ENCODE measurements at places on chromosomes 6 and 20. TPM values are rescaled to one million over a fixed set of nuclear protein-coding genes. Genes with fewer than 3 reads are reported as not detected.
A peak's percentile ranks its signal among the peaks of the same experiment; 100 is the strongest.

Gene NCOA5
- 23.0 TPM for total RNA-seq

Gene STX11
- 9.3 TPM for total RNA-seq

Gene PLEKHG1
- total RNA-seq = 30.7 TPM

Gene GMNN
- 19.9 TPM for total RNA-seq

Gene PTGIS
- 34.1 TPM for total RNA-seq

Gene LPIN3
- 38.6 TPM for total RNA-seq

Gene RHAG
- total RNA-seq = 0.19 TPM

Gene FOXF2
- total RNA-seq = 5.7 TPM

Gene CAP2
- 2.5 TPM for total RNA-seq

DNA sequence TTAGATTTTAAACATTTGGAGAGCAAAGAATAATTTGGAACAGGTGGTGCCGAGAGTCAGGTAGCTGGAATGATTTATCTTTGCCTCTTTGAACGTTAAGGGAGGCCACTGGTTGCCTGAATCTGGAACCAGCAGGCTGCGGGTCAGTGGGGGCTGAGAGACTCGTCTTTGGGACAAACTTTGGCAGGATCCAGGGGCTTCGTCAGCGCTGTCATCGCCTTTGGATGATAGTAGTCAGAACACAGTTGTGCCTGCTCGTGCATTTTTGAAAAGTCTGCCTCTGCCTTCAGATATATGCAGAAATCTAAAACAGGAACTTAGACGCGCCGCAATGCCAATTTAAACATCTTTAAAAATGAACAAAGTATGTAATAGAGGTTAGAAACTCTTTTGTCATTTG is 5.0 kb downstream of the EYA2 start:
- no peak for DNase-seq
- no peaks in the 10 kb centered on the region for H3K27me3 ChIP-seq
- H3K4me3 ChIP-seq = no peak overlapping the region

- H3K4me1 ChIP-seq = no peaks in the 10 kb centered on the region
- DNase-seq = no peak
- no peaks in the 10 kb centered on the region for H3K36me3 ChIP-seq
- peaks cover 4% of the 10 kb centered on the region for H3K27me3 ChIP-seq
- H3K4me3 ChIP-seq = no peak overlapping the region
Observed at GRCh38 chr20:24501764-24502556, 32.5 kb downstream of the SYNDIG1 start.

DNA sequence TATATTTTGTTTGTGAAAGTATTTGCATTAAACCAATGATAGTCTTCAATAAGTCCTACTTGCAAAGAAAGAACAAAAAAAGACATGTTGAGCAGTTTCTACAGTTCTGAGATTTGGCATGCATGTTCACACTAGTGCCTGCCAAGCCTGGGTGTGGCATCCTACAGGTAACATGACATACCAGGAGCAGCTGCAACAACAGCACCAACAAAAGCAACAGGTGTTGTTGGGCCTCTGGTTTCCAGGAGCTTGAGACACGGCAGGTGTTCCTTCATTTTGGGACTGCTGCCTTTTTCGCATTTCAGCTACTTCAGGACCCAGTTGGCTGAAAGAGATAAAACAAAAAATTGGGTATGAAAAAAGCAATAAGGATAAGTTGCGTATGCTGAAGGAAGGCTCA is 41.2 kb upstream of the MTRF1L start:
- no peak overlapping the region for H3K27ac ChIP-seq
- no peaks in the 10 kb centered on the region for H3K36me3 ChIP-seq
- DNase-seq = no peak
- no peak overlapping the region for H3K4me3 ChIP-seq
- H3K27me3 ChIP-seq = no peaks in the 10 kb centered on the region

DNA sequence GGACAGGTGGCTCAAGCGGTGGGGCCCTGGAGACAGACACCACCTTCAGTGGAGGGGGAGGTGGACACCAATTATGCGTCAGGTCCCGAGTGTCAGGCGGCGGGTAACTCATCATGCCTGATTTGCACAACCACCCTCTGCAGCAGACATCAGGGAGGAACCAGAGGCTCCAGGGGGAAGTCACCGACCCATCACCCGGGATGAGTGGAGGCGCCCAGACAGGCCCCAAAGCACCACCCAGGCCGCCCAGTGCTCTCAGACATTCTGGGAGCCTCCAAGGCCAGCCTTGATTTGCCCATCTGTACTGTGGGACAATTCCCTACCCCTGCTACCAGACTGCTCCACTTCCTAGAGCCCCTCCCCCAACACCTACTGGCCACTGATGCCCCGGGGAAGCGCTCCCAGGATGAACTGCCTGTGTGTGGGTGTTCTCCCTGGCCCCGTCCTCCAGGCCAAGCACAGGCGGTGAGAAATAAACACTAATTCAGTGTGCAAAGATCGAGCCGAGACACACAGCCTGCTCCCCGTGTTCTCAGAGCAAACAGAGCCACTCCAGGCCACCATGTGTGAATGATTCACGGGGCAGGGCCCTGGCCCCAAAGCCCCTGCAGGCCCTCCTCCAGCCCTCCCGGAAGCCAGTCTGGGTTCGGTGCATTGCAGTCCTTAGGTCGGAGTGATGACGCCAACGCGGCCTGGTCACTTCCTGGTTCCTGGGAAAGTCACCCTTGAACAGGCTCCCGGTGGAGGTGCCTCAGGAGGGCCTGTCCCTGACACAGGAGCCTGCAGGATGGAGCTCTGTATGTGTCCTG is 107.2 kb downstream of the ASXL1 start:
- peak overlapping the region; percentile 64 for H3K27ac ChIP-seq
- no peak for DNase-seq
- no peak overlapping the region for H3K4me3 ChIP-seq
- H3K36me3 ChIP-seq = no peaks in the 10 kb centered on the region

DNA sequence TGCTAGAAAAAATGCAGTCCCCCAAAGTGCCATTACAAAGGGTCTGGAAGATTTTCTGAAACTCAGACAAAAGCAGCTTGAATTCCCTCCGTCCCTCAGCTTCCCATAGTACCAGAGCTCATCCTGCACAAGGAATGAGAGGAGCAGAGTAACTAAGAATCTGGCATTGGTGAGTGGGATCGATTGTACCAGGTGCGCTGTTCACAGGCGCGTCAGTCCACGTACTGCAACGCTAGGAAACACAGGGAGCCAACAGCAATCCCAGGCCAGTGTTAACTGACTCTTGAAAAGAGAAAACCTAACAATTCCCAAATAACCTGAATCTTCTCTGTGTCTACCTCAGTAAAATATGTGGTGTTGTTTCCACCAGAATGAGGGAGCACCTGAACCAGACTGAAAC is 77.9 kb downstream of the GCNT2 start:
- no peaks in the 10 kb centered on the region for H3K36me3 ChIP-seq
- no peak overlapping the region for H3K27ac ChIP-seq

- peaks cover 64% of the 10 kb centered on the region for H3K27me3 ChIP-seq
- no peaks in the 10 kb centered on the region for H3K36me3 ChIP-seq
Observed at GRCh38 chr20:44765701-44766347, 20.2 kb downstream of the KCNK15 start.

DNA sequence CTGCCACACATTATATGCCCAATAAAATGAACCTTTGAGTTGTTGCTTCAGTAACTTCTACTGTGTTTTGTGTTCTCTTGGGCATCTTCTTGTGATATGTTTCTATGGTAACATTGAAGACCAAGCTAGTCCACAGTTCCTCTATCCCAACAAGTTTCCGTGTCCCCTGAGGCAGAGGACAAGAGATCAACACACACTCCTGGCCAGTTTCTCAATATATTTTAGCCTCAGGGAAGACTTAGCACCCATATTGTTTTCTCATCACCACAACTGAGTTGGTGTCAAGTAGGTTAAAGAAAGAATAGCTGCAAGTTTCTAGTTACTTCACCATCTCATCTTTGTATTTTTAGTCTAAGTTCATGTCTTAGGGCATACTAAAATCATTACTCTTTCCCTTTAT is 277.5 kb downstream of the UST start:
- DNase-seq = no peak
- no peaks in the 10 kb centered on the region for H3K4me1 ChIP-seq
- H3K4me3 ChIP-seq = no peak overlapping the region
- H3K27ac ChIP-seq = no peak overlapping the region
- no peaks in the 10 kb centered on the region for H3K36me3 ChIP-seq
- no peaks in the 10 kb centered on the region for H3K27me3 ChIP-seq

DNA sequence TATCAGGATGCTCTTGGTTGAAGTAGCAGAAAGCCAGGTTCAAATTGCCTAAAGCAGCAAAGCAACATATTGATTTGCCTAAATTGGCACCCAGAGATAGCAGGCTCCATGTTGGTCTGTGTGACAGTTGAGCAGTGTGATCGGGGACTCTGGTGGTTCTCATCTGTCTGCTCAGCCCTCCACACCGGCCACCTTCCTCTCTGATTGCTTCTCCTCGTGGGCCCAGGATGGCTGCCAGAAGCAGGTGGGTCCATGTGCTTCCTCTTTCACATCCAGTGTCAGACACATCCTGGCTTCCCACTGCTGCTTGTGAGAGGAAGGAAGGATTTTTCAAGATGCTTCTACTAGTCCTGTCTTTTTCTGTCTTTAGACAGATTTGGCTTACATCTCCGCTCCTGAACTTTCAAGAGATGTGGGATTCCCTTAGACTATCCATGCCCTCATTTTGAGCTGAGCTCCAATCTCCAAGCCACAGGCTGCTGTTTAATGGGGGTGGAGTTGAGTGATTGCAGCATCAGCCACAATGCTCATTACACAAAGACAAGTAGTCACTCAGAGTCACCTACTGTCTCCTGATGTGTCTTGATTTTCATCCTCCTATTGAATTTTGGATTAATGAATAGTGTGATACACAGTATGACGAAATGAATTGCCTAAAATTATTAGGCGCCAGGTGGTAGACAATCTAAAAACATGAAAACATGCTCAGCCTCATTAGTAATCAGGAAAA is 122.2 kb downstream of the ZDHHC14 start:
- H3K27ac ChIP-seq = no peak overlapping the region
- no peaks in the 10 kb centered on the region for H3K4me1 ChIP-seq
- H3K27me3 ChIP-seq = no peaks in the 10 kb centered on the region
- no peaks in the 10 kb centered on the region for H3K36me3 ChIP-seq
- DNase-seq = no peak

GRCh38 chr20:24701668-24702067 is 232.2 kb downstream of the SYNDIG1 start:
- H3K27ac ChIP-seq = no peak overlapping the region
- no peaks in the 10 kb centered on the region for H3K27me3 ChIP-seq
- H3K4me3 ChIP-seq = no peak overlapping the region
- no peaks in the 10 kb centered on the region for H3K36me3 ChIP-seq
- H3K4me1 ChIP-seq = no peaks in the 10 kb centered on the region

DNA sequence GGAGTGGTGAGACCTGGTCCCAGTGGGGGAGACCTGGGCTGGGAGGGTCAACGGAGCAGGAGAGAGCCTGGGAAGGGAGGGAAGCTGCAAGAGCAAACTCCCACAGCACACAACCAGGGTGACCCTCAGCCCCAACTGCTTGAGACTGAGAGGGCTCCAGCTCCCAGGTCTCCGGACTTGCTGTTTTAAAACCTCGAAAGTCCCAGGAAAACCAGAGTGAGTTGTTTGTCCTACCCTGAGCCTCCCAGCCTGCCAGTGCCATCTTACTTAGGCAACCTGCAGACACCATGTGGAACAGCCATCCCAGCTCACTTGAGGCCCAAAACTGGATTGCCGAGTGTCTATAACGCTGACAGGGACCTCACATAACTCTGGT is 4.8 kb upstream of the NTSR1 start:
- H3K27ac ChIP-seq = no peak overlapping the region
- no peak for DNase-seq
- H3K4me3 ChIP-seq = no peak overlapping the region

GRCh38 chr6:168318090-168318489 is 1.5 kb downstream of the DACT2 start:
- peak overlapping the region; percentile 64 for H3K27ac ChIP-seq
- no peaks in the 10 kb centered on the region for H3K27me3 ChIP-seq
- H3K36me3 ChIP-seq = no peaks in the 10 kb centered on the region
- peaks cover 16% of the 10 kb centered on the region for H3K4me1 ChIP-seq

- H3K36me3 ChIP-seq = no peaks in the 10 kb centered on the region
- H3K27me3 ChIP-seq = peaks cover 74% of the 10 kb centered on the region
- no peak for DNase-seq
- no peak overlapping the region for H3K27ac ChIP-seq
- no peaks in the 10 kb centered on the region for H3K4me1 ChIP-seq
Observed at GRCh38 chr20:59413326-59413865, 113.0 kb downstream of the EDN3 start.

GRCh38 chr20:3014179-3014578 is 29.2 kb upstream of the GNRH2 start:
- no peak overlapping the region for H3K27ac ChIP-seq
- H3K4me1 ChIP-seq = no peaks in the 10 kb centered on the region
- H3K36me3 ChIP-seq = peaks cover 5% of the 10 kb centered on the region
- no peak for DNase-seq
- no peaks in the 10 kb centered on the region for H3K27me3 ChIP-seq

GRCh38 chr6:158680481-158680880 is 30.6 kb downstream of the SYTL3 start:
- H3K27me3 ChIP-seq = no peaks in the 10 kb centered on the region
- H3K36me3 ChIP-seq = no peaks in the 10 kb centered on the region
- no peak overlapping the region for H3K27ac ChIP-seq
- peaks cover 13% of the 10 kb centered on the region for H3K4me1 ChIP-seq
- DNase-seq = no peak

DNA sequence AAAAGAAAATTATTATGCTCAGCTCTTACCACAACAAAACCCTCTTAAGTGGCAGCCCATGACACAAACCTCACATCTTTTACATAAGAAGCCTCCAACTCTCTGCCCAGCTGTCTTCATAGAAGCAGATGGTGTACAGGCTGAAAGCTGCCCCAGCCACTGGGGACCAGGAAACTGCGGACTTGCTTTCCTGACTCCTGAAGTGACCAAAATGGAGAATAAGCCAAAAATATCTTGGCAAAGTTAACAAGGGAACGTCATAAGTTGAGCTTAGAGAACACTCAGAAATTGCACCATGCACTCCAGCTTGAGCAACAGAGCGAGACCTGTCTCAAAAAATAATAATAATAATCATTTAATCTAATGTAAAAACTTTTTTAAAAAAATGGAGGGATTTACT is 160.3 kb upstream of the CDYL start:
- no peak for DNase-seq
- H3K27me3 ChIP-seq = no peaks in the 10 kb centered on the region
- peaks cover 18% of the 10 kb centered on the region for H3K4me1 ChIP-seq
- H3K27ac ChIP-seq = no peak overlapping the region
- H3K36me3 ChIP-seq = no peaks in the 10 kb centered on the region

- peaks cover 99% of the 10 kb centered on the region for H3K36me3 ChIP-seq
- no peak overlapping the region for H3K4me3 ChIP-seq
- no peaks in the 10 kb centered on the region for H3K27me3 ChIP-seq
- no peak for DNase-seq
Observed at GRCh38 chr6:159772196-159772595, 10.4 kb downstream of the ACAT2 start.

DNA sequence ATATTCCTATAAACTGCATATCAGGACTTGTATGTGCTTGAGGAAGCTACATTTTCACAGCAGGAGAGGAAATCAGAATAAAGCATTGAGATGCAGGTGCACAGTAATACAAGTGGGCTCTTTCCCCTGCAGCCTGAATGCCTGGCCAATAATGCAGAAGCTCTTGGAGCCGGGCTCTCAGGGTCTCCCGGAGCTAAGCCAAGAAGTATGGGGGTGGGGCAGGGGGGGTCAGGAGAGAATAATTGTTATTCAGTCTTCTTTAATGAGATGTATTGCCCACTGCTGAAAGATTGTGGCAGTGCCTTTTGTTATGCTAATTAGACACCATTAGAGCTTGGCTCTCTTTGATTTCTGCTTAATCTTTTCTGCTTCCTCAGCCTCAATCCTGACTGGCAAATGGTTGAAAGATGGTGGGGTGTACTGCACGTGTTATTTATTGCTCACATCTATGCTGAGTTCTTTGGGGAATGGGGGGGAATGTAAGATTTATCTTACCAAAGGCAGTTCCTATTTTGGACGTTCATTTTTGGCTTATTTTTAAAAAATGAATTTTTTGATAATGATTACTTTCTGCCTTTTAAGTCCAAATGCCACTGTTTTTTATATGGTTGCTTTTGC is 407.6 kb upstream of the SOX4 start:
- no peaks in the 10 kb centered on the region for H3K4me1 ChIP-seq
- DNase-seq = no peak
- H3K4me3 ChIP-seq = no peak overlapping the region
- H3K36me3 ChIP-seq = peaks cover 6% of the 10 kb centered on the region
